ENCODE measurements at places on chromosomes 16 and 17.
A peak's percentile ranks its signal among the peaks of the same experiment; 100 is the strongest.

GRCh38 chr17:38877130-38877851, 7.4 kb downstream of the LASP1 start:
- peak; percentile 59 for DNase-seq

GRCh38 chr17:9465210-9465921, 110.3 kb downstream of the STX8 start:
- DNase-seq, result no peak

GRCh38 chr16:243348-243747, 8.7 kb downstream of the FAM234A start:
- DNase-seq, result no peak

GRCh38 chr17:229709-230394, 48.4 kb upstream of the DOC2B start:
- no peak for DNase-seq

GRCh38 chr17:55453839-55454557, 32.4 kb upstream of the MMD start:
- peak; percentile 8 for DNase-seq
